ENCODE measurements at places on chromosomes 6 and 20.
A peak's percentile ranks its signal among the peaks of the same experiment; 100 is the strongest.

GRCh38 chr6:14921878-14922671, 323.8 kb upstream of the JARID2 start:
- H3K36me3 ChIP-seq, result no peaks in the 10 kb centered on the region
- no peaks in the 10 kb centered on the region for H3K27me3 ChIP-seq
- no peak overlapping the region for H3K4me3 ChIP-seq
- DNase-seq, result peak; percentile 32
- H3K4me1 ChIP-seq, result no peaks in the 10 kb centered on the region
- no peak overlapping the region for H3K27ac ChIP-seq

- H3K27me3 ChIP-seq, result no peaks in the 10 kb centered on the region
- no peak overlapping the region for H3K4me3 ChIP-seq
- H3K4me1 ChIP-seq, result peaks cover 2% of the 10 kb centered on the region
- peak overlapping the region; percentile 37 for H3K27ac ChIP-seq
These were observed 61.1 kb upstream of the SLC22A16 start for GRCh38 chr6:110537208-110538123.

GRCh38 chr6:136210398-136211165, 39.5 kb downstream of the MTFR2 start:
- no peaks in the 10 kb centered on the region for H3K4me1 ChIP-seq
- no peaks in the 10 kb centered on the region for H3K27me3 ChIP-seq
- no peak overlapping the region for H3K27ac ChIP-seq

- DNase-seq, result peak; percentile 60
- no peaks in the 10 kb centered on the region for H3K36me3 ChIP-seq
- no peak overlapping the region for H3K27ac ChIP-seq
- no peaks in the 10 kb centered on the region for H3K4me1 ChIP-seq
- no peak overlapping the region for H3K4me3 ChIP-seq
These were observed 20.1 kb upstream of the RNGTT start for GRCh38 chr6:88983532-88983931.

- H3K27me3 ChIP-seq, result no peaks in the 10 kb centered on the region
- H3K4me1 ChIP-seq, result no peaks in the 10 kb centered on the region
- H3K4me3 ChIP-seq, result no peak overlapping the region
- no peaks in the 10 kb centered on the region for H3K36me3 ChIP-seq
- DNase-seq, result no peak
These were observed 257.4 kb downstream of the MAFB start for GRCh38 chr20:40431611-40432010.

- H3K27ac ChIP-seq, result no peak overlapping the region
- no peaks in the 10 kb centered on the region for H3K27me3 ChIP-seq
- DNase-seq, result no peak
- no peaks in the 10 kb centered on the region for H3K36me3 ChIP-seq
- no peak overlapping the region for H3K4me3 ChIP-seq
- H3K4me1 ChIP-seq, result no peaks in the 10 kb centered on the region
These were observed 754.6 kb downstream of the KIF16B start for GRCh38 chr20:15818651-15819071.

DNA sequence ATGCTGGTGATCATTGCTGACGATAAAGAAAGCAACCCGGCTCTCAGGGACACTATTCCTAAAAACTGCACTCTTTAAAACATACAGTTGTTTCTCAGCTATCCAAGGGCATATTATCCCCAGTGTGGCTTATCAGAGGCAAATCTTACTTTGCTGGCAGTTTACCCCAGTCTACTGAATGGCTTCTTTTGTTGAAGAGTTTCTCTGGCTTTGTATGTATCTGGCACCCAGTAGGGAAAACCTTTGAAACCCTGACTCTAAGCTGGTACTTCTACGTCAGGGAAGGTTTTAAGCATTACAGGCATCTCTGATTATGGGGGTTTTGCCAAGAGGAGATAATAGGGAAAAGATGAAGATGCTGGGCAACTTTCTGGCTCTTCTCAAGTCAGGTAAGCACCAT, 637.6 kb upstream of the CHD6 start:
- no peaks in the 10 kb centered on the region for H3K4me1 ChIP-seq
- no peaks in the 10 kb centered on the region for H3K27me3 ChIP-seq
- no peak for DNase-seq
- no peaks in the 10 kb centered on the region for H3K36me3 ChIP-seq
- H3K27ac ChIP-seq, result no peak overlapping the region

- peaks cover 2% of the 10 kb centered on the region for H3K4me1 ChIP-seq
- H3K27me3 ChIP-seq, result no peaks in the 10 kb centered on the region
- peak; percentile 95 for DNase-seq
- no peaks in the 10 kb centered on the region for H3K36me3 ChIP-seq
- no peak overlapping the region for H3K4me3 ChIP-seq
These were observed 182.7 kb upstream of the SALL4 start for GRCh38 chr20:51985013-51985415.

DNA sequence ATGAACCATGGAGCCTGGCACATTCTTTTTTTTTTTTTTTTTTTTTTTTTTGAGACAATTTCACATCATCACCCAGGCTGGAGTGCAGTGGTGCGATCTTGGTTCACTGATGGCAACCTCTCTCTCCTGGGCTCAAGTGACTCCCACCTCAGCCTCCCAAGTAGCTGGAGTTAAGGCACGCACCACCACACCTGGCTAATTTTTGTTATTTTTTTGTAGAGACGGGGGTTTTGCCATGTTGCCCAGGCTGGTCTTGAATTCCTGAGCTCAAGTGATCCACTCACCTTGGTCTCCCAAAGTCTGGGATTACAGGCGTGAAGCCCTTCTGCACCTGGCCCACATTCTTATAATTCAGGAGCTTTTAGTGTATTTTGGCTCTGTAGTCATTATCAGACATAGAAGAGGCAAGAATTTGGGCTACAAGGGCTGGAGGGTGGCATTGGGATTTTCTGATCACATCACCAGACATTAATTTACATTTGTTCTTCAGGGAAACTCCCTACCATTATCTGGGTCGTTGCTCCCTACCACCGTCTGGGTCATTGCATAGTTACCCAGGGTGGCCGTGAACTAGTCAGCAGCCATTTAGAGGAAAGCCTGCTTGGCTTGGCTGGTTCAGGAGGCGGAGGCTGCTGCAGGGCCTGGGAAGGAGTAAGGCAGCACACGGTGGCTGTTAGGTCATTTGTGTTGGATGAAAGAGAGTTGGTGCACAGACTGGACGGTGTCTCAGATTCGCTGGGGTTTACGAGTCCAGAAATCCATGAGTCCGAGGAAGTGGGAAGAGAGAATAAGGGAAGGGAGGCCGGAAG, 17.6 kb downstream of the ARID1B start:
- no peak overlapping the region for H3K4me3 ChIP-seq
- H3K27me3 ChIP-seq, result no peaks in the 10 kb centered on the region
- H3K27ac ChIP-seq, result no peak overlapping the region
- H3K36me3 ChIP-seq, result no peaks in the 10 kb centered on the region
- H3K4me1 ChIP-seq, result peaks cover 5% of the 10 kb centered on the region
- no peak for DNase-seq

- DNase-seq, result no peak
- H3K27me3 ChIP-seq, result no peaks in the 10 kb centered on the region
- H3K4me3 ChIP-seq, result no peak overlapping the region
- H3K4me1 ChIP-seq, result no peaks in the 10 kb centered on the region
These were observed 147.5 kb upstream of the PLN start for GRCh38 chr6:118400582-118400981.

DNA sequence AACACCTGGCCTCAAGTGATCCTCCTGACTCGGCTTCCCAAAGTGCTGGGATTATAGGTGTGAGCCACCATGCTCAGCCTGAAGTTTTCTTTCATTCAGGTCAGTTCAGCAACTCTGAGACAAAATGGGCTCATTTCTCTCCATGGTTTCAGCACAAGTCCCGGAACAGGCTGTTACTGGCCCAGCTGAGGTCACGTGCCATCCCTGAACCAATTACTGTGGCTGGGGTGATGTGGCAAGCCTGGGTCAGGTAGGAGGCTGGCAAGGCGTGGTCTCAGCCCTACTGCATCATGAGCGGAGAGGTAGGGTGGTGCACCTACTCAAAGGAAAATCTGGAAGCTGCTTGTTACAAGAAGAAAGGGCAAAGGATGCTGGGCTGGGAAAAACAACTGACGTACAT, 326.4 kb downstream of the KIF16B start:
- DNase-seq, result no peak
- no peak overlapping the region for H3K27ac ChIP-seq
- no peaks in the 10 kb centered on the region for H3K4me1 ChIP-seq

DNA sequence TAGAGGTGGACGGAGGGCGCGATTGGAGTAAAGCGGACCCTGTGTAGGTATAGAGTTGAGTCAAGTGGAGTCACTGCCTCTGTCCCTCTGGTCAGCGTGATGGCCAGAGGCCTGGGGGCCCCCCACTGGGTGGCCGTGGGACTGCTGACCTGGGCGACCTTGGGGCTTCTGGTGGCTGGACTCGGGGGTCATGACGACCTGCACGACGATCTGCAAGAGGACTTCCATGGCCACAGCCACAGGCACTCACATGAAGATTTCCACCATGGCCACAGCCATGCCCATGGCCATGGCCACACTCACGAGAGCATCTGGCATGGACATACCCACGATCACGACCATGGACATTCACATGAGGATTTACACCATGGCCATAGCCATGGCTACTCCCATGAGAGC, 479 bp downstream of the SLC39A7 start:
- peak overlapping the region; percentile 94 for H3K27ac ChIP-seq
- peaks cover 33% of the 10 kb centered on the region for H3K4me1 ChIP-seq
- peaks cover 18% of the 10 kb centered on the region for H3K36me3 ChIP-seq
- no peak for DNase-seq
- H3K4me3 ChIP-seq, result peak overlapping the region; percentile 97

- no peak for DNase-seq
- H3K36me3 ChIP-seq, result no peaks in the 10 kb centered on the region
- H3K27ac ChIP-seq, result no peak overlapping the region
- H3K27me3 ChIP-seq, result no peaks in the 10 kb centered on the region
- no peak overlapping the region for H3K4me3 ChIP-seq
These were observed 123.8 kb downstream of the MYB start for GRCh38 chr6:135304883-135305282.

- no peak for DNase-seq
- peaks cover 11% of the 10 kb centered on the region for H3K27me3 ChIP-seq
- H3K4me3 ChIP-seq, result no peak overlapping the region
- no peaks in the 10 kb centered on the region for H3K36me3 ChIP-seq
These were observed 12.0 kb upstream of the GATA5 start for GRCh38 chr20:62487561-62488354.

- no peak overlapping the region for H3K27ac ChIP-seq
- no peaks in the 10 kb centered on the region for H3K4me1 ChIP-seq
- H3K4me3 ChIP-seq, result no peak overlapping the region
- H3K36me3 ChIP-seq, result no peaks in the 10 kb centered on the region
These were observed 12.1 kb upstream of the SMOC2 start for GRCh38 chr6:168428863-168429262.

DNA sequence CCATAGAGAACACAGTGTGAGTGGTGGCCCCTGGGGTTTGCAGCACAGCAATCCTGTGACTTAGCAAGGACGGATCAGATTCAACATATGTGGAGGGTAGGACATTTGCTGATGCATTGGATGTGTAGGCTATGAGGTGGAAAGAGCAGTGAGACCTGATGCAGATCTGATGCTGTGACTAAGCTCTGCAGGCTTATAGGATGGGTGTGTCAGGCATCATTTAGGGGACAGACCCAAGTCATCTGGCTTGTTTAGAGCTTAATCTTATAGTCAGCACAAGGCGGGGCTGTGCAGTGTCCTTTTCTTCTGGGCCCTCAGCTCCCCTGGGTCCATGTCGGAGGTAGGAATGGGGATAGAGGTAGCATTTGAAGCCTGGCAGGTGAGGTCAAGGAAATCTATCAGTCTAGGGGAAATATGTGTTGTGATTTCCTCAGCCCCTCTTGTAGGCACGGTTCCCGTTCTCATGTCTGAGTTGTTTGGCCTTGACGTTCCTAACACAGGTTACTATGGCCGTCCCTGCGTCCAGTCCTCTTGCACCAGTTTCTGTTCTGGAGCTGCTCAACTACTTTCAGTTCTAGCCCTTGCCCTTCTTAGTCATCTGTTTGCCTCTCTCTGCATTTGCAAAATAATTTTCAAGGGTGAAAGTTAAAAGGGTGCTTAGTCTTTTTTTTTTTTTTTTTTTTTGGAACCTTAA, 15.6 kb upstream of the MAPRE1 start:
- H3K4me3 ChIP-seq, result no peak overlapping the region
- peaks cover 2% of the 10 kb centered on the region for H3K36me3 ChIP-seq
- H3K27ac ChIP-seq, result no peak overlapping the region
- no peaks in the 10 kb centered on the region for H3K4me1 ChIP-seq

DNA sequence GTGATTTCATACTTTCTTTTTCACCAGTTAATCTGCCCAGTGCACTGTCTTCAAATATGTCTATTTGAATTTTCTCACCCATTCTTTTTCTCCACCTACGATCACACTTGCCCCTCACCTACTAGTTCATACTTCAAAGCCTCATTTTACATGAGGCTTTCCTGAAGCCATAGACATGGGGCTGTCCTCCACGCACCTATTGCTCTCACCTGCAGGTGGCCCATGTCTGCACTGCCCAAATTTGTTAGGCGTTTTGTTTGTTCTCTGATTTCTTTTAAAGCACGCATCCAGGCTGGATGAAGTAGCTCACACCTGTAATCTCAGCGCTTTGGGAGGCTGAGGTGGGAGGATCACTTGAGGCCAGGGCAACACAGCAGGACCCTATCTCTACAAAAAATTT, 106.8 kb upstream of the RIPOR2 start:
- H3K27ac ChIP-seq, result no peak overlapping the region
- no peaks in the 10 kb centered on the region for H3K36me3 ChIP-seq
- H3K27me3 ChIP-seq, result no peaks in the 10 kb centered on the region
- no peaks in the 10 kb centered on the region for H3K4me1 ChIP-seq
- no peak for DNase-seq

DNA sequence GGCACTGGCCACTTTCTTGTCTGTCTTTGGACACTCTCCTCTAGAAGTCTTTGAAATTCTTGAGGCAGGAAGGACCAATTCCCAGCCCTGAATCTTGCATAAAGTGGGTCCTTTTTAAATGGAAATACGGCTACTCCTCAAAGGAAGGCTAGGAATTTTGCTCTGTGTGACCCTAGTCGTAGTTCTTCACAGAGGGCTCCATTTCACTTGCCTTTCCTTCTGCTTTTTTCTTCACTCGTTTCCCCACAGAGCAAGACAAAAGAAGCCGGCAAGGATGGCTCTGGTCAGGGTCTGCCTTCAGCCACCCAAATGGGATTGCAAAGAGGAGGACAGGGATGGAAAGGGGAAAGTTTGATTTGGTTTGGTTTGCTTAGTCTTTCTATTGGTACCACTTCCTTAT, 25.8 kb downstream of the HLA-E start:
- H3K4me3 ChIP-seq, result no peak overlapping the region
- H3K4me1 ChIP-seq, result peaks cover 2% of the 10 kb centered on the region
- no peaks in the 10 kb centered on the region for H3K27me3 ChIP-seq
- no peaks in the 10 kb centered on the region for H3K36me3 ChIP-seq
- DNase-seq, result no peak

- H3K27ac ChIP-seq, result no peak overlapping the region
- DNase-seq, result no peak
- no peaks in the 10 kb centered on the region for H3K4me1 ChIP-seq
- peaks cover 3% of the 10 kb centered on the region for H3K27me3 ChIP-seq
- no peaks in the 10 kb centered on the region for H3K36me3 ChIP-seq
- no peak overlapping the region for H3K4me3 ChIP-seq
These were observed 14.0 kb downstream of the RIMS4 start for GRCh38 chr20:44796311-44796710.
